ENCODE measurements at places on chromosomes 2 and 18. TPM values are rescaled to one million over a fixed set of nuclear protein-coding genes. Genes with fewer than 3 reads are reported as not detected.

Gene MARCO
- 4.2 TPM for total RNA-seq

Gene G6PC2
- not detected for total RNA-seq

Gene SPC25
- total RNA-seq: 1.1 TPM

Gene CTAGE1
- not detected for total RNA-seq

Gene HOXD4
- 12.1 TPM for total RNA-seq

All from Peyer's patch (tissue), 4 donors.